Activated CD4-positive, CD25-positive, alpha-beta regulatory T cell (primary cell): ENCODE measurements at places on chromosomes 5 and 9.
A peak's percentile ranks its signal among the peaks of the same experiment; 100 is the strongest.

GRCh38 chr5:15386122-15386521 is 113.9 kb upstream of the FBXL7 start:
- DNase-seq, result no peak

DNA sequence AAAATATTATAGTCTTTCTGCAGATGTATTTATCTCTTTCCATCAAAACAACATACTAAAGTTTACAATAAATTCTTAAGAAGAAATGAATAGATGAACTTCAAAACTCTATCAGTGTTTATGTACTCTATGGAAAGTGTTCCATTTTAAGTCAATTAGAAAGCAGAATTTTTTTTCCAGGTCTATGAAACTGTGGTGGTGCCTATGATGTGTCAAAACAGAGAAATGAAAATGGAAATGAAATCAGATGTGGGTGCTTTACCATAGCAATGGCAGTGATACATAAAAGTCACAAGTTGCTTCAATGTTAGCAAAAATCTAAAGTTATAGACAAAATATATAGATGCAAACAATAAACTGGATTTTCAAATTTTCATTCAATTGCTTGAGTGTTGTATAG is 97.3 kb downstream of the PTCH1 start:
- no peak for DNase-seq

GRCh38 chr5:123451047-123451446 is 27.8 kb upstream of the CEP120 start:
- DNase-seq, result no peak

DNA sequence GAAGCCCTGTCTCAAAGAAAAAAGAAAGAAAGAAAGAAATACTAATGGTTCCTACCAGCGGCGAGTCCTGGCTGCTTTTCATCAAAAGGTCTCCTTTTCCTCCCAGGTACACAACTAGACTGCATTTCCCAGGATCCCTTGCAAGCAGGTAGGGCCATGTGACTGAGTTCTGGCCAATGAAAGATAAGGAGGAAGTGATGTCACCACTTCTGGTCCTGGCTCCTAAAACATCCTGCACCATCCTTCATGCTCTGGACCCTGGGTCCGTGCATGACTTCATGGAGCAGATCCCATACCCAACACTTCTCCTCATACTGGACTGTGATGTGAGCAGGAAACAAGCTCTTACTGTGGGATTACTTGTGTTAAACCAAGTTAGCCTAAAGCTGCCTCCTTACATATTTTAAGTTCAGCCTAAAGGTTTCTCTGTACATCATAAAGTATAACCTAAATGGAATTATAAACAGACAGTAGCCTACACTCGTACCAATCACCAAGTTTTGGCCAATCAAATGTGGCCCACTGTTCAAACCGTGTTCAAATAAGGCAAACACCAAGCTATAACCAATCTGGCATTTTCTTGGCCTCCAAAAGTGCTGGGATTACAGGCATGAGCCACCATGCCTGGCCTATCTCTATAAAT is 30.2 kb upstream of the FUBP3 start:
- DNase-seq, result no peak

DNA sequence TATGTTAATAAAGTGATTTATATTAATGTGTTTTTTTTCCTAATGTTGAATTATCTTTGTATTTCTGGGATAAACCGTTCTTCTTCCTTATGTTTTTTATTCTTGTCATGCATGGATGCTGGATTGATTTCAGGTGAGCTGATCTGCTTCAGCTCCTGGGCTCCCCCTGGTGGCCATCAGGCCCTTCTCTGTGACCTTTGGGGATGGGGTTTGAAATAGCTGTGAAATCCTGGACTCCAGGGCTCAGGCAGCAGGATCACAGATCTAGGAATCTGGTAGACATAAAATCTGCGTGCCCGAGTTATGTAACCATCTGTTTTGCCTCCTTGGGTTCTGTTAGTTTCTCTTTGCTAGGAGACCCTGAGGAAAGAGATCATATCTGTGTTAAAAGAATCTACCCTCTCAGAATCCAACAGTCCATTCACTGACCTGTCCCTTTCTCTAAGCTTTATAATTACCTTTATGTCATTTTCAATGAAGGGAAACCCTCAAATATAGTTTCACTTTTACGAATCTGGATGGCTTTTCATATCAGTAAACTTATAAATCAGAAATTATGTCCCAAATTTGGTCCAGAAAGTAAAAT is 12.2 kb upstream of the OR13J1 start:
- peak; percentile 71 for DNase-seq

- DNase-seq, result no peak
Measured at GRCh38 chr9:13648676-13649075, 369.2 kb upstream of the MPDZ start.

GRCh38 chr5:142984011-142984410 is 213.8 kb downstream of the ARHGAP26 start:
- no peak for DNase-seq

GRCh38 chr5:135323227-135323626 is 75.8 kb downstream of the MACROH2A1 start:
- DNase-seq, result no peak

GRCh38 chr5:28737222-28737621 is 1698.8 kb upstream of the CDH9 start:
- DNase-seq, result no peak

- no peak for DNase-seq
Measured at GRCh38 chr9:80952363-80952922, 736.9 kb downstream of the TLE1 start.

GRCh38 chr9:14346811-14347405 is 33.0 kb upstream of the NFIB start:
- DNase-seq, result no peak

- no peak for DNase-seq
Measured at GRCh38 chr9:112849363-112849922, 41.2 kb downstream of the SLC46A2 start.

DNA sequence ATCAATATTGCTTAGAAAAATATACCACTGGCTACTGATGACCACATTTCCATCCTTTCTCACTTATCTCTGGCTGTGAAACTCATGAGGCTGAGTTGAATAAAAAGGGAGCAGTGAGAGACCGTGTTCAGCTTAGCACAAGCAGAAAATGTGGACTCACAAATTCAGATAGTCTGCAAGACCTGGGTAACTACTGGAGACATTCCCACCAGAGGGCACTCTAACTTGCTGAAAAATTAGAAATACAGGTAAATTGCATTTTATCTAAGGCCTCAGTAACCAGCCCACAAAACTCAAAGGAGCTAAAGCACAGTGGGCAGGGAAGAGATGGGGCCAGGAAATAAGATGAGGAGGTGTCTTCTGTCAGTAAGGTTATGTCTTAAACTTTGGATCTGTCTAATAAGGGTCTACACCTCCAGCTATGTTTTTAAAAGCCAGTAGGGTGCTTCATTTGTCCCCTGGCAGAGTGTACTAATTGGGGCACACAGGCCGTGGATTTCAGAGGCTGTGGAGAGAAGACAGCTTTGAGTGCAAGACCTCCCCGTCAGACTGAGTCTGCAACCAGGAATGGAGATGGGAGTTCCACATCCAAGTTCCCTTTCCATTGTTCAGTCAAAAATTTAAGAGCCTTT is 8.7 kb upstream of the NDUFB6 start:
- DNase-seq, result no peak

- no peak for DNase-seq
Measured at GRCh38 chr9:131302244-131303075, 12.9 kb downstream of the PLPP7 start.

DNA sequence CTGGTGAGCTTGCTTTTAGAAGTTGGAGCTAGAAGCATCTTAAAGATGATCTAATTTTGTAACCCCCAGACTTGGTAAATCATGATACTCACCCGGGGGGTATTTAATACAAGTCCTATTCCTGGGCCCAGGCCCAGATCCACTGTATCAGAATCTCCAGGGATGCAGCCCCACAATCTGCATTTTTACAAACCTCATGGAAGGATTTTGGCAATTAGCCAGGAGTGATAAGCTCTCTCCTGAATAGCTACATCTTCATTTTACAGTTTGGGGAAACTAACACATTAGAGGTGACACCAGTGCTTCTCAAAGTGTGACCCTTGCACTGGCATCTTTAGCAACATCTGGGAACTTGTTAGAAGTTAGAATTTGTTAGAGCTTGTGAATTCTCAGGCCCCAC is 31.2 kb upstream of the OTP start:
- no peak for DNase-seq

DNA sequence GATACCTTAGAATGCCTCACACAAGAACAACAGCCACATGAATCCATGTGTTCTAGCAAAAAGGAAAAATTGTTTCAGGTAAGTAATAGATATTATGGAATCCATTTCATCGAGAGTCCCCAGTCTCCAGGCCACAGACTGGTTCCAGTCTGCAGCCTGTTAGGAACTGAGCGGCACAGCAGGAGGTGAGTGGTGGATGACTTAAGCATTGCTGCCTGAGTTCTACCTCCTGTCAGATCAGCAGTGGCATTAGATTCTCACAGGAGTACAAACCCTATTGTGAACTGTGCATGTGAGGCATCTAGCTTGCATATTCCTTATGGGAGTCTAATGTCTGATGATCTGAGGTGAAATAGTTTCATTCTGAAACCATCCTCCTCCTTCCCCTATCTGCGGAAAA is 207.0 kb downstream of the CSNK1G3 start:
- DNase-seq, result no peak

- DNase-seq, result no peak
Measured at GRCh38 chr9:126671381-126671831, 57.7 kb downstream of the LMX1B start.

GRCh38 chr5:112183103-112183711 is 235.9 kb downstream of the EPB41L4A start:
- no peak for DNase-seq

- DNase-seq, result no peak
Measured at GRCh38 chr9:36738318-36738976, 165.8 kb downstream of the MELK start.

DNA sequence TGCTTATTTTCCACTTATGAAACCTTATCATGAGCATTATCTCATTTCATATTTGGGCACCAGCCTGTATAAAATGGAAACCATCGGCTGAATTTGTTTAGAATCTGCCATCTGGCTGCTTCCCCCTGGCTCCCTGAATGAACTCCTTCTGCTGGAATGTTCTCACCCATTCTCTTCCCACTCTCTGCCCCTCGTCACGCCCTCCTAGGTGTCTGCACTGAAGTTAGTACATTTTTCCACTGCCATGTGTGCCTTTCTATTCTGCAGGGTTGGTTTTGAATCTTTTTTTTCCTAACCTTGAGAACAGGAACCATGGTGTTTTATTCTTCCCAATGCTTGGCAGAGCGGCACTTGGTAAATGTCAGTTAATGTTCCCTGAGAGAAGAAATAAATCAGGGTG is 359.7 kb downstream of the MLLT3 start:
- no peak for DNase-seq

GRCh38 chr9:26801772-26802171 is 90.8 kb downstream of the CAAP1 start:
- no peak for DNase-seq

DNA sequence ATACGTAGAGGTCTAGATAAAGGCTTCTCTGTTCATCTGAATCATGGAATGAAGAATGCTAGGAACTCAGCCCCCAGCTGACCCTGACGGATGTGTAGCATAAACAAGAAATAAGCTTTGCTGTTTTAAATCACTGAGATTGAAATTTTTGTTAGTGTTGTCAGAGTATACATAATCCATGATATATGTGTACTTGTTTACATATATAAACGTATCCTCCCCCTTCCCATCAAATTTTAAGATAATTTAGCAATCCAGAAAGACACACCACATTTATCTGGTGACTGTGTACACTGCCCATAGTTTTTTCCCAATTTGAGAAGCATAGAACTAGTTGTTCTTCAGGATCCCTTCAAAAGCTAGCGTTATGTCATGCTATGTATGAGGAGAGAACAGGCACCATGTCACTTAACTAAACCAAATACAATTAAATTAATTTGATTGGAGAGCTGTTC is 80.8 kb upstream of the OSMR start:
- DNase-seq, result no peak

- DNase-seq, result no peak
Measured at GRCh38 chr5:38443390-38443789, 113.1 kb downstream of the LIFR start.

DNA sequence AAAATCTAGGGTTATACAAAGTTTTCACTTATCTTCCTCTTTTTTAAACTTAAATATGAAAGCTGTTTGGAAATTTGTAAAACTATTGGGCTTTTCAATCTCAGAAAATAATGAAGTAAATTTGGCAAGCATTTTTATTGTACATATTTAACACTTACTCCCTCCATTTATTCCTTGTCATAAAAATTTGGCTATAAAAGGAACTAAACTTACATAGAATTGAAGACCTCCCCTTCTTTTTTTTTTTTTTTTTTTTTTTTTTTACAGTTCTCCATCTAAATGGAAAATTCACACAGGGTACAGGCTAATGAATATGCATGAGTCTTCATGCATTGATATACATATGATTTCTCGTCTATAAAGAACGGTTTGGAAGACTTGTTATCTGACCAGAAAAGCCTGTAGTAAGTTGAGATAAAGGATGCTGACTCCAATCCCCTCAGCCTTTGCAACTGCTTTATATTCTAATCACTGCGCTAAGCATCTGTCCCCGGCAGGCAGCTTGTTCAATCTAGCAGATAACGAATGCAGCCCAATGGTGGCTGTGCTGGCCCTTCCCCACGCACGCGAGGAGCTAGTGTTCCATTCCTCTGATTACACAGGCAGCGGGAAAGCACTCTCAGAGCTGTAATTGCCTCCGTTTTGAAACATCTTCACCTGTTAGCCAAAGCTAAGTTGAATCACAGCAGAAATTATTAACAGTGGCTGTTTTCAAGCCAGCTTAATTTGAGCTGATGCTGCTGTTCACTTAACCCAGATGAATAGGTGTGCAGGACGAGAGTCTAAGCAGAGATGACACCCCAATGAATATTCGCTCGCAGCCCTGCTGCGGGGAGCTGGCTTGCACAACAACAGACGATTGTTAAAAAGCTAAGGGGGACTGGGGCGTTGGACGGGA is 453.8 kb upstream of the ZNF608 start:
- no peak for DNase-seq

GRCh38 chr5:181217111-181217802 is 5.8 kb upstream of the TRIM41 start:
- no peak for DNase-seq

- no peak for DNase-seq
Measured at GRCh38 chr5:128673411-128673957, 135.4 kb upstream of the FBN2 start.

DNA sequence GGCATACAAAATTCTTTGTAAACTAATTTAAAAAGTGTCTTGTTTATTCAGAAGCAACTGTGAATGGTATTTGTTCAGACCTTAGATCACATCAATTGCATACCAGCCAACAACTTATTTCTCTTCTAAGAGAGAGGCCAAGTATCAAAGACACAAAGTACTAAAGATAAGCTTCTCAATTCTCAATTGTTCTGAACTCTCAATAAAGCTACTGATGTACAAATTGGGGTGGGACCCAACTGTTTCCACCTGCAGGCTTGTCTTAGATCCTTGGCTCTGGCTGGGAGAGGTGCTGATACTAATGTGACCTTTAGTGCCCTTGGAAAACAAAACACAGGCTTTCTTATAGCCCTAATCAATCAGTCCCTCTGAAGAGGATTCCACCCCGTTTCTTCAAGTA is 22.1 kb downstream of the XRCC4 start:
- no peak for DNase-seq
